ENCODE measurements at places on chromosomes 2 and 18.

DNA sequence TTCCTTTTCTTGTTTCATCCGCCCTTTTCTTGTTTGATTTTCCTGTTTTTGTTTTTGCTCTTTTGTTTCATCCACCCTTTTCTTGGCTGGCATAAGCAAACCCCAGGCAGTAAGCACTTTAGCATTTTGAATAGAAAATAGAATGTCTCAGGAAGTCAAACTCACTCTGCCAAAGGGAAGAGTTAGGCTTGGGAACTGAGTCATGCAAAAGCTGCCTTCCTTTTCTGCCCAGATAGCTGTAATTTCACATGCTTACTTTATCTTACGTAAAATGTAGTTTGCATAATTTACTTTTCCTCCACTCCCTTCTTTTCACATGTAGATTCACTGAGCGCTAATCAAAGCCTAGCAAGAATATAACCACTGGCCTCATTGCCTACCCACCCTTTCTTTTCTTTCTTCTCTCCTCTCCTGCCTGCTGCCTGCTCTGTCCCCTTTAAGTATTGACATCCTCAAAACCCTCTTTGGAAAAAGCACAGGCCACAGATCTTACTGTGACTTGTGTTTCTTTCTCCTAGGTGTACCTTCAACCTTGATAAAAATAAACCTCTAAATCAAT is 48.4 kb downstream of the CNGA3 start:
- no peak for DNase-seq

- no peak for DNase-seq
Observed at GRCh38 chr2:8538531-8538930, 143.3 kb upstream of the ID2 start.

GRCh38 chr2:88967844-88968243 is 276.4 kb downstream of the RPIA start:
- no peak for DNase-seq

- no peak for DNase-seq
Observed at GRCh38 chr18:48983793-48984437, 33.1 kb upstream of the SMAD7 start.

GRCh38 chr2:127175041-127175721 is 44.9 kb downstream of the CYP27C1 start:
- no peak for DNase-seq

DNA sequence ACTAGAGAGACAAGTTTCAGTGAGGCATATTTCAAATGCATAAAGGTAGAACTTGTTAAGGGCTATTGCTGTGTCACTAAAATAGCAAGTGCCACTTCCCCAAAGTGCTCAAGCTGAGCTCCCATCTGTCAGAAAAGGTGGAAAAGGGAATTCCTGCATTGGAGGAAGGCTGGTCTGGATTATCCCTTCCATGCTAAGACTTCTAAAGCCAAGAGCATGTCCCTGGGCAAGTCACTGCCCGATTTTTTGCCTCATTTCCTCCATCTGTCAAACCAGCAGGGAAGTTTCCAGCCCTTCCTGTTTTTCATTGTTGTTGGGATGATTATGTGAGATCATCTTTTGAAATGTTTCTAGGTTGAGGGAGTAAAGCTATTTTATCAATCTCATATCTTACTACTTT is 175.5 kb downstream of the SETBP1 start:
- DNase-seq: no peak

DNA sequence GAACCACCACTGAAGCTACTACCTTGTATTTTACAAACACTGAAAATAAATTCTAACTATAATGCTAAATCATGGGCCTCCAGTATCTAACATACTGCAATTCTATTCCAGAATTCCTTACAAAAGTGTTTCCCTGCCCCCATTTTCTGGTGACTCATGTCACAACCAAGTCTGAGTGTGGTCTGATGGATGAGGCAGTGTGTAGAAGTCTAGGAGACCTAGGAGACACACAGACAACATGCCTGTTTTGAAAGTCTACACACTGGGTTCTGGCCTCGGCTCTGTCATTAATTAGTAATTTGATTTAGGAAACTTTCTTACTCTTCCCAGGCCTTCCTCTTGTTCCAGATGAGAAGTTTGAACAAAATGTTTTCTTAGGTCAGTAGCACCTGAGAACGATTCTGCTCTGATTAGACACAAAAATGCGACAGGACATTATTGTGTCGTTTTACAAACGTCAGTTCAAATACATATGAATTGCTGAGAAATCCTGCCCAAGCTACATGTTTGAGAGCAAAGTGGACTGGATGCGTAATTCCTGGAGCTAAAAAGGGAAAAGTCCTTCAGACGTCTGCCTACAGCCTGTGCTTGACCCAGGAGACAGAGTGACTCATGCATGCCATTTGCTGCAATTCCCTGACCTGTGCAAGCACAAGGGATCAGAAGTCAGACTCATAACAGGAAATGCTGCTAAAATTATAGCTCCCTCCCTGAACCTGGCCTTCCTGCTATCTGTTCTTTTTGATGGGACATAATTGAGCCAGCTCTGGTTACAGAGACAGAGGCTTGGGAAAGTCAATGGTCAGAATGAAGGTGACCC is 494.4 kb downstream of the SOX11 start:
- no peak for DNase-seq

DNA sequence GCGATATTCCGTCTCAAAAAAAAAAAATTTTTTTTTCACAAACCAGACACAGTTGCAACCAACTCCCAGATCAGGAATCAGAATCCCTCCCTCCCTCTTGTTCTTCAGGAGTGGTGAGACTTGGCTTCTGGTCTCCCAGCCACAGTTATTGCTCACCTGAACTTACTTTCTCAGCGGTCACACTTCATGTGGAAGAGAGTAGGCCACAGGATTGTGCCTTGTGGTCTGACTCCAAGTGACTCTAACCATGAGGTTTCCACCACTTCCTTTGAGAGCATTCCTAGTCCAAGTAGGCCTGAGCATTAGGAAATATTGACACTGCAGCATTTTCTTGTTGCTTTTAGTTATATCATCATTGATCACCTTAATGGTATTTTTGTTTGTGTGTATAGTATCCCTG is 12.1 kb downstream of the FMNL2 start:
- DNase-seq: no peak

DNA sequence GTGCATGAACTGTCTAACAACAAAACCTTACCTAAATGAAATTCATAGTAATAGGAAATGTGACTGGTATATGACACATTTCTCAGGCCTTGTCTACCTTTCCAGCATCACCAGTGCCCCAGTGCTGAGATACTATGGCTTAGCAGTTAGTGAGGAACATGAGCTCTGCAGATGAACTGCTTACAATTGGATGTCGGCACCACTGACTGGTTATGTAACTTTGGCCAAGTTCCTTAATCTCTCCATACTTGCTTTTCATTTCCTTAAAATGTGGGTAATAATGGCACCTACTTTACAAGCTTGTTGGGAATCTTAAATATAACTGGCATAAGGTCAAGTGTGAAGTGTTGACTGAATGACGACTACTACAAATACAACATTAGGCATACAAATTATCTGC is 136.3 kb downstream of the OLA1 start:
- no peak for DNase-seq

DNA sequence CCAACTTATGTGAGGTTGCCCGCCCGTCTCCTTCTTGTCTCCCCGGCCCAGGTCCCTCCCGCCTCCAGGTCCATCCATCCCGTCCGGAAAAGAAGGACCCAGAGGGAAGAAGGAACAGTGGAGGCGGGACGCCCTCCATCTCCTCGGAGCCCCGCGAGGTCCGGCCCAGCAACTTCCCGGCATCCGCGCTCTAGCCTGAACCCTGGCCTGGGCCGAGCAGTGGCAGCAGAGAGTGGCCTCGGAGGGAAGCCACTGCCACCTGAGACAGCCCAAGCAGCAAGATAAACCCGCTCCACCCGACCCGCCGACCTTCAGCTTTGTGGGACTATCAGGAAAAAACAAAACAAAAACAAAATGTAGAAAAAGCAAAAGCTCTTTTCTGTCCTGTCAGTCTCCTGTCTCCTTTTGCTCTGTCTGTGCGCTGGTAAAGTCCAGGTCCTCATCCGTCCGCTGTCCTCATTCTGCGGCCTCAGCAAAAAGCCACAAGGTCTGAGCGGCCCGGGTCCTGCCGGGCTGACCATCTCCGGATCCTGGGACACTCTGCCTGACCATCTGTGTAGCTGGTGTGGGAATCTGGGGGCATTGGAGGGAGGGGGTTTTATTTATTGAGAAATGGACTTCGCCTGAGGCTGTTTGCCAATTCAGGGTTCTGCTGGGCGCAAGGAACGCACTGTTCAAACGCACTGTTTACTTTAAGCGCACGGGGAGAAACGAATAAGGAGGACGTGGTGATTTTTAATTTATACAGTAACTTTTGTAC is 3.1 kb downstream of the DLX1 start:
- DNase-seq: no peak

GRCh38 chr18:55830544-55830943 is 242.6 kb upstream of the TCF4 start:
- DNase-seq: no peak

- DNase-seq: no peak
Observed at GRCh38 chr2:137252934-137253333, 487.6 kb downstream of the THSD7B start.

DNA sequence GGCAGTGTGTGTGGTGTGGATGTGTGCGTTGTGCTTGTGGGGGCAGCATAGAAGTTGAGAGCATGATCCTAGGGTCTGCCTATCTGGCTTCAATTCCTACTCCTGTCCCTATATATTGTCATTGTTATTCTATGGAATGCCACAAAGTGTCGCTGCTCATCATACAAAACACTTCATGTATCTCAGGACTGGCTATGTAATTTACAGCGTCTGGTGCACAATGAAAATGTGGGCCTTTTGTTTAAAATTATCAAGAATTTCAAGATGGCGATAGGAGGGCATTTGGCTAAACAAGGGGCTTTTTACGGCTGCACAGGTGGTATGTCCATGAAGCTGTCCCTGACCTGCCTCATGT is 3.4 kb downstream of the SERPINB2 start:
- DNase-seq: no peak

GRCh38 chr2:152813351-152813750 is 94.9 kb downstream of the ARL6IP6 start:
- DNase-seq: no peak

DNA sequence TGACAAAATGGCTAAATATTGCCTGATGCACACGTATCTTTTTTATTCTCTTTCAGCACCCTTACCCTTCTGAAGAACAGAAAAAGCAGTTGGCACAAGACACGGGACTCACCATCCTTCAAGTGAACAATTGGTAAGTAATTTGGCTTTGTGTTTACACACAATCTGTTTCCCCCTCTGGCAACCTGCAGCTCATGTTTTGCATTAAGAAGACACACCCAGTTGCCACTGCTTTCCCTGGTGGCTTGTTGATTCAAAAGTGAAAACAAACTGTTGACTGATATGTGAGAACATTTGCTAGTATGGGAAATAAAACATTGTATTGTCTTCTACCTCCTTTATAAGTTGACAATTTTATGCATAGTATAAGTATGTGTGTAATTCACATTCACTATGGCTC is 113.0 kb downstream of the MEIS1 start:
- DNase-seq: no peak
